A172 (cell line): ENCODE measurements at places on chromosomes 4 and X. TPM values are rescaled to one million over a fixed set of nuclear protein-coding genes. Genes with fewer than 3 reads are reported as not detected.

The CXorf65 gene
- not detected in 2 replicates for total RNA-seq

The GRK4 gene
- 4.9 and 8.5 TPM in 2 replicates for total RNA-seq

The ADH7 gene
- not detected in 2 replicates for total RNA-seq

The CT45A9 gene
- not detected in 2 replicates for total RNA-seq

The FGF16 gene
- total RNA-seq = not detected in 2 replicates

The FRMPD3 gene
- total RNA-seq = 0.03 TPM in 1 of 2 replicates, not detected in the other

The POU3F4 gene
- not detected in 2 replicates for total RNA-seq

The ERCC6L gene
- total RNA-seq = 16.3 and 19.0 TPM in 2 replicates

The CXCR3 gene
- total RNA-seq = not detected in 2 replicates

The MMAA gene
- 3.4 and 4.6 TPM in 2 replicates for total RNA-seq

The ATP2B3 gene
- not detected in 2 replicates for total RNA-seq

The CORIN gene
- not detected in 2 replicates for total RNA-seq

The HTN1 gene
- total RNA-seq = not detected in 2 replicates
